GM06990 (cell line): ENCODE measurements at places on chromosomes 13 and 19.

DNA sequence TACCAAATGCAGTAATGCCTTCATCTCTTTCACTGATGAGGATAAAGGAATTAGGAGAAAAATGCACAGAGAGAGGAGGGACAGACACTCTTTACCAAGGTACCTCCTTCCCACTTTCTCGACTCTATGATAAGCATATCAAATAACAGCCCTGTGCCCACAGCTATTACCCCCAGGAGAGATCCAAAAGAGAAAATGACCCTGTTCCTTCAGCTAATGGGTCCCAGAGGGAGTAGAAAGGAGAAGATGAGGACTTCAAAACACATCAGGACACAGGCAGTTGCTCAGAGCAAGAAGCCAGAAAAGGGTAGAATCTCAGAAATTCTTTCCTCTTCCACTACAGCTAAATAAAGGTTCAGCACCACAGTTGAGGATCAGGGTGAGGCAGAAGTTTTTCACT is 80.6 kb downstream of the ABCC4 start:
- no peak for DNase-seq

DNA sequence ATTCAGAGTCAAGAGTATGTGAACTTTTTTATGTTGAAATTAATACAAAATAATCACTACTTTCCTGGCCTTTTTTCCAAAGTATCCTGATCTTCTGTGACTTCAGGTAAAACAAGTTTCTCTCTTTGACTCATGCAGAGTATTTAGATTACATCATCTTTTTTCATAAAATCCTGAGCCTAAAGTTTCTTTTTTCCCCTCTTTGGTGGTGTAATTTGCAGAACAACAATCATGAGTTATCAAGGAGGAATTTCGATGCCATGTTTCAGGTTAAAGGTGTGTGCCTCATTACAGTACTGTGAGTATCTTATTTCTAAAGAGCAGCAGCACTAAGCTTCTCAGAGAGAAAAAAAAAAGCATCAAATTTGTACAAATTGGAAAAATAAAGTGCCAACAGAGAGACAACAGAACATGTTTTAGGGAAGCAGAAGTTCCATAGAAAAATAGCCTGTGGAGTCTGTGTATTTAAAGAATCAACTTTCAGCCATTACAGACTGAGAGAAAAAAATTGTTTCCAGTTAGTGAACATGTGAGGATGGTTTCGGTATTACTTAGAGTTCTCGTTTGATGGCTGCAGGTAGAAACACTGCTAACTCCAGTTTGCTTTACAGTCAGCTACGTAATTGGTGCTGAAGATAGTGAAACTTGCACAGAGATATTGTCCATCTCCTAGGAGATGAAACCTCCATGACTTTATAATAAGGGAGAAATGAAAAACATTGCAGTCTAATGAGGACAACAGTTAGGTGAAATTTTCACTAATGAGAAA is 78.1 kb upstream of the PCDH9 start:
- DNase-seq, result no peak

DNA sequence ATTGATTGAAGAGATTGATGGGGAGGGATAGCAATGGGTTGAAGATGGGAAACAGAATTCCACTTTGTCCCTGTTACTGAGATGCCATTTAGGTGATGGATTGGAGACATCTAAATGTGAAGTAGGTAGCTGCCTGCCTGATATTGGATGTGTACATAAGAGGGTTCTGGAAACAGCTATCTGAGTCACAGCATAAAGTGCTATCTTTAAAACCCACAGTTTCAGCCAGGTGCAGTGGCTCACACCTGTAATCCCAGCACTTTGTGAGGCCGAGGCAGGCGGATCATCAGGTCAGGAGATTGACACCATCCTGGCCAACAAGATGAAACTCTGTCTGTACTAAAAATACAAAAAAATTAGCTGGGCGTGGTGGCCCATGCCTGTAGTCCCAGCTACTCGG is 72.6 kb downstream of the DNAJC3 start:
- no peak for DNase-seq

- no peak for DNase-seq
These were observed 2.2 kb upstream of the AMH start for GRCh38 chr19:2246801-2247361.

DNA sequence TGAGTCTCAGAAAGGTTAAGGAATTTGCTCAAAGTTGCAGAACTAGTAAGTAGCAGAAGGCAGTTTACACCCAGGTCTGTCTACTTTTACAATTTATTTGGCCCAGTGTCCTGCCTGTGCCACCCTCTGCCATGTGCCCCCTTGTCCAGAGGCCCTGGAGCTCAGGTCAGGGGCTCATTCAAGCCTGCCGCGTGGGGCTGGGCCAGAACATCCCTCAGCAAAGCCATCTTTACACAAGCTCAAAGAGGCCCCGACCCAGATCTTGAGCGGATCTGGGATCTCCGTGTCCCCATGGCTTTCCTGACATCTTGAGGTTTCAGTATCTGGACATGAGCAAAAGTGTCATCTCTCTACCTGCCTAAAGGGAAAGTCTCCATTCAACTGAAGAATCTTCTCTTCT is 76.4 kb upstream of the VSTM2B start:
- no peak for DNase-seq

- DNase-seq, result no peak
These were observed 37.3 kb downstream of the ZAR1L start for GRCh38 chr13:32277839-32278238.

GRCh38 chr13:45773236-45773635 is 71.1 kb downstream of the CBY2 start:
- no peak for DNase-seq

GRCh38 chr13:109667807-109668291 is 118.5 kb downstream of the IRS2 start:
- no peak for DNase-seq
